ENCODE measurements at places on chromosomes 3 and 15. TPM values are rescaled to one million over a fixed set of nuclear protein-coding genes. Genes with fewer than 3 reads are reported as not detected.
A peak's percentile ranks its signal among the peaks of the same experiment; 100 is the strongest.

- no peaks in the 10 kb centered on the region for H3K36me3 ChIP-seq
- H3K4me3 ChIP-seq = no peak overlapping the region
- no peak for DNase-seq
- H3K4me1 ChIP-seq = no peaks in the 10 kb centered on the region
Observed at GRCh38 chr15:81031203-81031602, 30.5 kb downstream of the TLNRD1 start.

- no peak overlapping the region for H3K4me3 ChIP-seq
- H3K27me3 ChIP-seq = no peaks in the 10 kb centered on the region
- no peaks in the 10 kb centered on the region for H3K4me1 ChIP-seq
- no peaks in the 10 kb centered on the region for H3K36me3 ChIP-seq
- no peak for DNase-seq
- H3K27ac ChIP-seq = no peak overlapping the region
Observed at GRCh38 chr15:62809115-62809967, 233.2 kb upstream of the TPM1 start.

GRCh38 chr3:114958930-114959329 is 188.2 kb downstream of the ZBTB20 start:
- no peaks in the 10 kb centered on the region for H3K4me1 ChIP-seq
- H3K36me3 ChIP-seq = no peaks in the 10 kb centered on the region
- H3K27ac ChIP-seq = no peak overlapping the region
- no peak overlapping the region for H3K4me3 ChIP-seq

Gene GNAT1
- total RNA-seq = not detected

DNA sequence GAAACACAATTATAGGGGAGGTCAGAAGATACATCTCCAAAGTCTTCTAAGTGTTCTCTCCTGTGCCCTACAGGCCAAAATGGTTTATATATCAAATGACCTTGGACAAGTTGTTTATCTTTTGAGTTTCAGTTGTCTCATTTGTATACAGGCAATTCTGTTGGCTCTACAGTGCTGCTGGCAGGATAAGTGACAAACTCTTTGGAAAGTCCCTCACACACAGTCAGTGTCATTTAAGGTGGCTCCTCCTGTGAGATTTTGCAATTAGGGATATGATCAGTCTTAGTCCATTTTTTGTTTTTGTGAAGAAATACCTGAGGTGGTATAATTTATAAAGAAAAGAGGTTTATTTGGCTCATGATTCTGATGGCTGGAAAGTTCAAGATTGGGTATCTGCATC is 1035.8 kb upstream of the CFAP20DC start:
- no peaks in the 10 kb centered on the region for H3K27me3 ChIP-seq
- no peak overlapping the region for H3K27ac ChIP-seq
- DNase-seq = no peak
- H3K36me3 ChIP-seq = no peaks in the 10 kb centered on the region

DNA sequence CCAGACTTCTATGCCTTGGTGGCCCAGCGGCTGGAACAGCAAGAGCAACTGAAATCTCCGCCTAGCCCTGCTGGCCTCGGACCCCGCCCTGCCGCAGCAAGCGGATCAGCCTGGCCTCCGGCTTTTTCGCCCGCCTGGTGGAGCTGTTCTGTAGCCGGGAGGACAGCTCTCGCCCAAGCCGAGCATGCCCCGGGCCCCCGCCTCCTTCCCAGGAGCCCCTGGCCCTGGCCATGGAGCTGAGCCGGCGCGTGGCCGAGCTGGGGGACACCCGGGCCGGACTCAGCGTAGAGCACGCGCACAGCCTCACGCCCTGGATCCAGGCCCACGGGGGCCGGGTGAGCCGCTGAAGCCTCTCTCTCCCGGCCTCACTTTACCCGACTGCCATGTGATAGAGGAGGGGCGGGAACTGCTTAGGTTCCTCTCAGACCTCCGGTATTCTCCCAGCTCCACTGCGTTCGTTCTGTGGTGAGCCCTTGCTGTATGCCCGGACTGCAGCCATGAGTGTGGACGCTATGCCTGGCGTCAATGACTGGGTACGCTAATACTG is 24.1 kb upstream of the MRPL3 start:
- H3K27ac ChIP-seq = no peak overlapping the region
- H3K27me3 ChIP-seq = no peaks in the 10 kb centered on the region
- H3K36me3 ChIP-seq = no peaks in the 10 kb centered on the region
- H3K4me1 ChIP-seq = no peaks in the 10 kb centered on the region
- DNase-seq = no peak
- H3K4me3 ChIP-seq = no peak overlapping the region

GRCh38 chr15:74525309-74525708 is 15.7 kb upstream of the ARID3B start:
- H3K36me3 ChIP-seq = no peaks in the 10 kb centered on the region
- no peak overlapping the region for H3K4me3 ChIP-seq
- no peak for DNase-seq
- H3K27ac ChIP-seq = no peak overlapping the region
- no peaks in the 10 kb centered on the region for H3K4me1 ChIP-seq

Gene FEZF2
- total RNA-seq = not detected

DNA sequence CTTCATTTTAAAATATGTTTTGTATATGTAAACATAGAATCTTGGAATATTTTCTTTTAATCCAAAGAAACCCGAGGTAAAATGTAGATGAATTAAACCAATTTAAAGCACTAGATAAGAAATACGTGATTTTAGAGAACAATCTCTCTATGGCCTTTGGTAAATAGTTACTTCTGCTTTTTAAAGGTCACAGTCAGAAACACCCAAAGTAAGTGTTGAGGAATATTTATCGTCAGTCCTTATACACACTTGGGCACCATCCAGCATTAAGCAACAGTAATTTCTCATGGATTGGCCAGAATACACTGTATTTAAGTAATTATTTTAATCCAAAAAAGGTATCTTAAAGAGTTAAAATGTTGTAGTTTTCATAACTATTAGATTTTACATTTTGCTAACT is 713.2 kb downstream of the NLGN1 start:
- no peaks in the 10 kb centered on the region for H3K4me1 ChIP-seq
- H3K27ac ChIP-seq = no peak overlapping the region
- no peaks in the 10 kb centered on the region for H3K36me3 ChIP-seq
- no peak for DNase-seq

Gene TNFAIP8L3
- 20.0 TPM for total RNA-seq

Gene SLC28A2
- total RNA-seq = not detected

Gene CHRNA7
- total RNA-seq = 3.8 TPM

Gene CDCP1
- total RNA-seq = 5.6 TPM

- peak overlapping the region; percentile 86 for H3K27ac ChIP-seq
- peak; percentile 93 for DNase-seq
- H3K4me1 ChIP-seq = peaks cover 17% of the 10 kb centered on the region
- H3K36me3 ChIP-seq = no peaks in the 10 kb centered on the region
- H3K27me3 ChIP-seq = no peaks in the 10 kb centered on the region
Observed at GRCh38 chr15:84914909-84915605, 30.6 kb downstream of the SLC28A1 start.

Gene COL6A5
- not detected for total RNA-seq

DNA sequence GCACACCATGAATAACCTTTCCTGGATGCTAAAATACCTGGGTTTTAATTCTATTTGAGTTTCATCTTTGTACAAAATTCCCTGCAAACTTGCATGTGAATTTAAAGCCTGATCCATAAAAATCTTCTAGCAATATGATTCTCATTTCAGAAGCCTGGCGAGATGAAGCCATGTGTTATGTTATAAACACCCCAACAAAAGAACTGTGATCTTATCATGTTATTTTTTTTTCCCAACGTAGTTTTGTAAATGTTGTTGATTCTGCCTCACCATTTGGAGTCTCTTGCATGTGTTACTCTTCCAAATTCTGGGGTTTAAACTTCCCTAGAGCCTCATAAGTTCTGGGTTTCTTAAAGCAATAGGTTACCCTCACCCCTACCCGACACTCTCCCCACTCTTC is 428.1 kb upstream of the DPH6 start:
- DNase-seq = no peak
- no peak overlapping the region for H3K27ac ChIP-seq
- H3K4me1 ChIP-seq = no peaks in the 10 kb centered on the region
- no peak overlapping the region for H3K4me3 ChIP-seq
- H3K36me3 ChIP-seq = no peaks in the 10 kb centered on the region
- no peaks in the 10 kb centered on the region for H3K27me3 ChIP-seq

DNA sequence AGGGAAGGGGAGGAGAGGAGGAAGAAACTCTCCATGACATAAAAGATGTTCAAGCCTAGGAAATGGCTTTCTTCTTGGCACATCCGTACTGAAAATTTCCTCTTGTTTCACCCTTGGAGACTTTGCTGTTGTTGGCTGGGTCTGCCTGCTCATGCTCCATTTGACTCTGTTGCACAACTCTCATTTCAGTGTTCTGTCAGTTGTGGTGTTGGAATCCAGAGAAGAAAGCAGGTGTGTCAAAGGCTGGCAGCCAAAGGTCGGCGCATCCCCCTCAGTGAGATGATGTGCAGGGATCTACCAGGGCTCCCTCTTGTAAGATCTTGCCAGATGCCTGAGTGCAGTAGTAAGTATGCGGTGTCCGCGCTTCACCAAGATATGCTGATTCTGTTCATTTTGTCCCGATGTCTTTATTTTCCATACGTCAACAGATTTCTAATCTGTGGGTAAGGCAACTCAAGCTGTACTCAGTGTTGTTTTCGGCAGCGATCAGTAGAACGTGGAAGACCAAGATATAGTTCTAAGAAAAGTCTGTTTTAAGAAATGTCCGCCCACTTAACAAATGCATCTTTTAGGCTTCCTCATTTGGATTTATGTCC is 265.2 kb upstream of the GOLGA6L4 start:
- no peak overlapping the region for H3K4me3 ChIP-seq
- H3K27ac ChIP-seq = peak overlapping the region; percentile 62
- H3K4me1 ChIP-seq = no peaks in the 10 kb centered on the region
- DNase-seq = peak; percentile 89
- no peaks in the 10 kb centered on the region for H3K36me3 ChIP-seq

Gene CCR5
- not detected for total RNA-seq

DNA sequence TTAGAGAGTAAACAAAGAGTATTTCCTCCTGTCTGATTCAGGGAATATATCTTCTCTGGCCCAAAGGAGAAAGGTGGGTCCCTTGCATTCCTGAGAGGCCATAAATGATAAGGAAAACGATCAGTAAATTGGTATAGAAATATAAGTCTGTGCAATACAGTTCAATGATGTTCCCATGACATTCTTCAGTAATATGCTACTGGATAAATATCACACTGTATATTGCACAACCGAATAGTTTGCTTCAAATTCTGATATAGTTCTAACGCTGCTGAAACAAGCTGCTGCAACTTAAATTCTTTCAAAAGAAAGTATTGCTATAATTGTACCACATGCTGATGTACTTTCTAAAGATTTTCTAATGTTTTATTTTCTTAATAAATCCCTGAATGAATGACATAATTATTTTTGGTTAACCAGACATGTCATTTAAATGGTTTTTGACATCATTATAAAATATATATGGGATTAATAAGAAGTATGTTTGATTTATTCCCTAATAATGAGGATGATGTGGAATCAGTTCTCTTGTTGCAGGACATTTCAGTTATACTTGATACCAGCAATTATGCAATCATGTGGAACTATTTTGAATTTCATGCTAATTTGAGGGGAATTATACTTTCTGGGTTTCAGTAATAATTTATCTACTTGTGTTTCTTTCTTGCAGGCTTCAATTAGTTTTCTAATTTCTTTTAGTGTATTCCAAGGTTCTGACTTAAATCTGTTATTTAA is 44.9 kb downstream of the FGF7 start:
- peaks cover 1% of the 10 kb centered on the region for H3K4me1 ChIP-seq
- no peak for DNase-seq
- H3K27ac ChIP-seq = peak overlapping the region; percentile 85
- H3K4me3 ChIP-seq = no peak overlapping the region
- no peaks in the 10 kb centered on the region for H3K36me3 ChIP-seq

Gene IGSF10
- 5.3 TPM for total RNA-seq

DNA sequence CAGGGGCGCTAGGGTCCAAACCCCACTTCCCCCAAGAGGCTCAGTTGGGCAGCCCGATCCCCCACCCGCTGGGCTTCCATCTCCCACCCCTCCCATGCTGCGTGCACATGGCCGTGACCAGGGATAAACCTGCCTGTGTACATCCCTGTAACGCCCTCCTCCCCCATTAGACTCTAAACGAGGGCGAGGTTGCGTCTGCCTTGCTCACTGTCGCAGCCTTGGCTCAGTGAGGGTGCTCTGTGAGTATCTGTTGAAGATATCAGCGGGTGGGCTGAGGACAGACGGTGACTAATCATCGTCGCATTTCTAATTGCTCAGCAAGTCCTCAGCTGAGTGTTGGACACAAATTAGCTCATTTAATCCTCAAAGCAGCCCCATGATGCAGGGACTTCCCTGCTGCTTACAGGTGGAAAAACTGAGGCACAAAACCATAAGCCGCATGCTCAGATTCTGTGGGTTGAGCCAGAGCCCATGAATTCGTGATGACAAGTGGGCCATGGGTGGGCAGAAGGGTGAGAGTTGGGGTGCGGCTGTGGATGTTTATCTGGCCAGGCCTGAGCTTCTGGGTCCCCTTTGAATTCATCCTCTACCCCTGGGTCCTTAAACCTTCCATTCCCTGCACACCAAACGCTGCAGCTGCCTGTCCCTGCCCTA is 26.0 kb downstream of the FBLN2 start:
- DNase-seq = no peak
- H3K36me3 ChIP-seq = no peaks in the 10 kb centered on the region
- H3K4me1 ChIP-seq = no peaks in the 10 kb centered on the region
- H3K4me3 ChIP-seq = no peak overlapping the region
- H3K27me3 ChIP-seq = no peaks in the 10 kb centered on the region

Gene PLSCR4
- 107 TPM for total RNA-seq

Gene FOXB1
- total RNA-seq = not detected

Gene WDR93
- 1.5 TPM for total RNA-seq

- no peak overlapping the region for H3K4me3 ChIP-seq
- H3K36me3 ChIP-seq = no peaks in the 10 kb centered on the region
Observed at GRCh38 chr3:30370681-30371271, 235.6 kb upstream of the TGFBR2 start.

DNA sequence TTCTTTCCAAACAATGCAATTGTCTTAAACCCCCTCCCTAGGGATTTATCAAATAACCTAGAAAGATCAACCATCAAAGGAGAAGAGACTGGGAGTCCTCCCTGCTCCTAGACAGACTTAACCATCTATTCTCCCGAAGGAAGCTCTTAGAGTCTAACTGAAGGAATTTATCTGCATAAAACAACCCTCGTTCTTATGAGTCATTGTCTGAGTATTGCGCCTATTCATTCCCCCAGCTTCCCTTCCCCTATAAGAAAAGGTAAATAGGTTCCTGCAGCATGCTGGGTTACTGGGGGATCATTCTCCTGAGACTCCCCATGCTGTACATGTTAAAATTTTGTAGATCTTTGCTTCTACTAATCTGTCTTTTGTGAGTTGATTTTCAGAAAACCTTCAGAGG is 412.7 kb downstream of the OCA2 start:
- H3K4me1 ChIP-seq = no peaks in the 10 kb centered on the region
- no peaks in the 10 kb centered on the region for H3K36me3 ChIP-seq
- DNase-seq = no peak
- H3K27ac ChIP-seq = no peak overlapping the region

- no peak for DNase-seq
- no peak overlapping the region for H3K4me3 ChIP-seq
- peak overlapping the region; percentile 22 for H3K27ac ChIP-seq
- no peaks in the 10 kb centered on the region for H3K36me3 ChIP-seq
- H3K4me1 ChIP-seq = no peaks in the 10 kb centered on the region
Observed at GRCh38 chr15:77557144-77557543, 75.6 kb downstream of the LINGO1 start.

Gene THBS1
- total RNA-seq = 119 TPM

Data from uterus (tissue), 4 donors.